ENCODE measurements at places on chromosomes 5 and 9.

DNA sequence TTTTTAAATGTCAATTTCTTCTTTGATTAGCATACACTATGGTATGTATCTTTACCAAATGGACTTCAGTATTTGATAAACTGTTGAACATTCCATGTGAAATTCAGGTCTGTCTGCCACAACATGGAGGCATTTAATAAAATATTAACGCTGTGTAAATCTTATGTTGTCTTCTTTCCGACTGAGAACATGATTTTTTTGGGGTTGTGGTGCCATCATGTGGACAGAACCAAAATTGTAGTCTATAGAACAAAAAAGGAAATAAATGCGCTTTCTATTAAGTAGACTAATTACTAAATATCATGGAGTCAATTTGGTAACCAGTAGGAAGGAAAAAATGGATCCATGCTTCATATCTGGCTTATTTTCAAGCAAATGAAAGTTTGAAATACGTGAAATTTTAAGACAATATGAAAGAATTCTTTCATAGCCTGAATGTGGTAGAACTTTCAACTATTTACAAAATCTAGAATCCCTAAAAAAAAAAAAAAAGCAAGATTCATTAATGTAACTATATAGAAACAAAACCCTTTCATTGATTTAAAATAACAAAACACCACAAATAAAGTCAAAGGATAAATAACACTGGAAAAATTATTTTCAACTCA is 2.8 kb upstream of the PLK2 start:
- H3K27ac ChIP-seq = no peak overlapping the region
- no peaks in the 10 kb centered on the region for H3K36me3 ChIP-seq
- H3K27me3 ChIP-seq = no peaks in the 10 kb centered on the region
- no peaks in the 10 kb centered on the region for H3K4me1 ChIP-seq

GRCh38 chr5:59066367-59067163 is 483.7 kb downstream of the RAB3C start:
- no peaks in the 10 kb centered on the region for H3K4me1 ChIP-seq
- peak; percentile 61 for DNase-seq

- no peaks in the 10 kb centered on the region for H3K36me3 ChIP-seq
- no peaks in the 10 kb centered on the region for H3K27me3 ChIP-seq
- no peak within 1 kb of the TSS for H3K4me3 ChIP-seq
- H3K27ac ChIP-seq = no peak within 1 kb of the TSS
Measured at GRCh38 chr5:179793468-179794139, at the start of gene LTC4S. Gene LTC4S (plus strand): TSS chr5:179793986. CDS start chr5:179794081, 95 bp downstream.

DNA sequence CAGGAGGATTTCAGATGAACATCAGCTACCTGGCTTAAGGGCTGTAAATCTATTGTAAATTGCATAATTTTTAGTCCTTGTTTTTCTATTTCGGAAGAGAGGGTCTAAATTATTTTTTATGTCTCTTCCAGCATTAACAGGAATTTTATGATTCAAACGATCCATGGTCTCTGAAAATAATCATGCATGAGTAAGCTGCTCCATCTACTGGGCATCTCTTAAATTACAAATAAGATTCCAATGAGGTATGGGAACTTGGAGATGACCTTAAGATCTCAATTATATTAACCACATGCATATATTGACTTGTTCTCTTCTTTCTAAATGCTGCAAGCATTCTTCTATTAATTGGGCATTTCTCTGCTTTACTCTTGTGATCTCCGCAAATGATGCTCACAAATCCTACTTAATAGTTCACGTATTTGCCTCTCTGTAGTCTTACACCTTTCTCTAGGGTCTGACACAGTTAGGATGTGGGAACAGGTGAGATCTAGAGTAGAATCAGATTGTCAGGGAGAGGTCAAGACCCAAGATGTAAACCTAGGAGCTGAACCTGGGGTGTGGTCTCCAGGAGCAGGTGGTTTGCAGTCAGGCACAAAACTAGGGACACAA is 86.9 kb downstream of the NUDT12 start:
- H3K27me3 ChIP-seq = no peaks in the 10 kb centered on the region
- DNase-seq = peak; percentile 60
- H3K27ac ChIP-seq = no peak overlapping the region
- H3K4me3 ChIP-seq = no peak overlapping the region

DNA sequence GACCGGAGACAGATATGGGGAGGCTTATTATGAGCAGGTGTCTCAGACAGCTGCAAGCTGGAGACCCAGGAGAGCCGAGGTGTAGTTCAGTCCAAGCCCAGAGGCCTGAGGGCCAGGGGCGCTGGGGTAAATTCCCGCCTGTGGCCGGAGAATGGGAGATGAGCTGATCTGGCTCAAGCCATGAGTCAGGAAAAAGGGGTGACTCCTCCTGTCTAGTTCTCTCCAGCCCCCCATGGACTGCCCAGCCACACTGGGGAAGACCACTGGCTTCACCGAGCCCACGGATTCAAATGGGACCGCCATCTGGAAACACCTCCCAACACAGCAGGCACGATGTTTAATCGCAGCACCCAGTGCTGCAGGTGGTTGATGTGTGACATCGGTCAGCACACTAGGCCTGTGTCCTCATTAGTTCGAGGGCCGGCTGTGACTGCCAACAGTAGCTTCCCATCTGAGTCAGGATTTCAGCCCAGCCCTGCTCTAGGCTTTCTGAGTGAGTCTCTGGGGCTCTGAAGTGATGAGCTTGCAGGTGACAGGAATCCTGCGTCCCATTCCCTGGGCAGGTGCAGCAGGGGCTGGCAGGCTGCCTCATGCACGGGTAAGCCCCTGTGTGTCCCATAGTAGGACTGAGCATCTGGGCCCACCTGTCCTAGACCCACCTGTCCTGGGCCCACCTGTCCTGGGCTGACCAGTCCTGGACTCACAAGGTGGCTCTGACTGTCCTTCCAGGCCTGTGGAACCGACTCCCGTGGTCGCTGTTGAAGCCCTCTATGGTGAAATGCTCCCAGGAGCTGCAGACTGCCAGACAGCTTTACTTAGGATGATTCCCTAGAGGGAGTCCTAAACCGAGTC is 49.7 kb downstream of the AHRR start:
- no peak overlapping the region for H3K27ac ChIP-seq
- no peaks in the 10 kb centered on the region for H3K4me1 ChIP-seq
- no peaks in the 10 kb centered on the region for H3K36me3 ChIP-seq
- no peak overlapping the region for H3K4me3 ChIP-seq
- no peak for DNase-seq

All from cardiac muscle cell (in vitro differentiated cells and primary cell).